ENCODE measurements at places on chromosomes 4 and X.

GRCh38 chr4:38030023-38030422 lies 69.8 kb downstream of the PTTG2 start:
- DNase-seq, result no peak

DNA sequence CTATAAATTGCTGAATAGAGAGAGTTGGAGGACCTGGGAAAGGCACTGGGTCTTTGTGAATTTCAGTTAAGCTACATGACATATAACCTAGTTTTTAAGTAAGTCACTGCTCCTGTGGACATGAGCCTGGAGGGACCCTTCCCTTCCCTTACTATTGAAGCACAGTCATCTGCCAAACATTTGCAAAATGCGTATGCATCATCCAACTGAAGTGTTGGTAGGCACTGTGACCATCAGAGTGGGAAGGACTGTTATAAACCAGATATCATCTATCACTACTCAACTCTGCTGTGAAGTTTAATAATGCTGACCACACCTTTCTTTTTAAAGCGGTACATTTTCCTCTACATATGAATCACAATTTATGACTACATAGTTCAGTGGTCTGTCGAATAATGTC lies 5.2 kb downstream of the GABRA3 start:
- DNase-seq, result no peak

DNA sequence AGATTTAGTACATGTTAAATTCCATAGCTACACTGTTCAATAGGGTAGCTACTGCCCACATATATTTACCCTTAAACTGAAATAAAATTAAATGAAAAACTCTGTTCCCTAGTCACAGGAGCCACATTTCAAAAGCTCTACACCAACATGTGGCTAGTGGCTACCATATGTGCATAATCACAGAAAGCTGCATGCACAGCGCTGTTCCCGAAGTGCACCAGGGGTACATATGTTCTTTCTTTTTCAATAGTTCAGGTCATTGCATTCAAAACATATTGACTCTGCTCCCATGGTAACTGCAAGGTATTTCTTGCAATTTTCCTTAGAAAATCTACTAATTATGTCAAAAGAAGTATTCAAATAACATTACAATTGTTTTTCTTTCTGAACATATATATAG lies 591.2 kb downstream of the PDHA2 start:
- DNase-seq, result no peak

DNA sequence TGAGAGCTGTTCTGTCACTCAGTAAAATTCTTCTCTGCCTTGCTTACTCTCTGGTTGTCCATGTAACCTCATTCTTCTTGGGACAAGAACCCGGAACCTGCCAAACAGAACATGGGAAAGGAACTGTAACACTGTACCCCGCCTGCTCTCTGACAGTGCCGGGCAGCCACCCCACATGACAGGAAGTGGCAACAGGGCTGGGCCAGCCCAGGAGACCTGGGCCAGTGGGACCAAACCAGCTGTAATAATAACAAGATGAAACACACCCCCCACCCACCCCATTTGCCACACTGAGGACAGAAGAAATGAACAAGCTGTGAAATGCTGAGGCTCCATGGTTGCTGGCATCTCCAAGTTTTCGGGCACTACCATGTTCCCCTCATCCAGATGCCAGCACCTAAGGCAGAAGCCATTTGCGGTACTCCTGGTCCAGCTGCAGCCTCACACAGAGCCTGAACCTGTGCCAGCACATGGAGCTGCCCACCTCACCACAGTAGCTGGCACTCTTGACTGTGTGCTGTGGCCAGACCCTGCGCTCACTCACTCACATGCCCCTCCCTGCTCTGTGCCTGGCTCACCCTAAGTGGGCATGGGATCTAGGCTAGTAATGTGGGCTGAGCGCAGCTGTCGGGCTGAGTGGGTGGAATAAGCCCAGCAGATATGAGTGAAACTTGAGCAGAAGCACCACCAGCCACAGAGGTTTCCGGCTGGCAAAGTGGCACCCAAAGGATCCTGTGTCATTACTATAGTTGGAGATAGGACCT lies 126.2 kb upstream of the UGT8 start:
- DNase-seq, result no peak

- DNase-seq, result no peak
Measured at GRCh38 chr4:105182211-105182610, 35.5 kb downstream of the TET2 start.

- DNase-seq, result no peak
Measured at GRCh38 chr4:21901831-21902230, 46.7 kb downstream of the KCNIP4 start.

- no peak for DNase-seq
Measured at GRCh38 chrX:101408532-101408841, 465 bp downstream of the HNRNPH2 start.

GRCh38 chr4:186258216-186258811 lies 7.7 kb upstream of the F11 start:
- DNase-seq, result no peak

- DNase-seq, result no peak
Measured at GRCh38 chr4:184958923-184959210, 59.4 kb upstream of the HELT start.

DNA sequence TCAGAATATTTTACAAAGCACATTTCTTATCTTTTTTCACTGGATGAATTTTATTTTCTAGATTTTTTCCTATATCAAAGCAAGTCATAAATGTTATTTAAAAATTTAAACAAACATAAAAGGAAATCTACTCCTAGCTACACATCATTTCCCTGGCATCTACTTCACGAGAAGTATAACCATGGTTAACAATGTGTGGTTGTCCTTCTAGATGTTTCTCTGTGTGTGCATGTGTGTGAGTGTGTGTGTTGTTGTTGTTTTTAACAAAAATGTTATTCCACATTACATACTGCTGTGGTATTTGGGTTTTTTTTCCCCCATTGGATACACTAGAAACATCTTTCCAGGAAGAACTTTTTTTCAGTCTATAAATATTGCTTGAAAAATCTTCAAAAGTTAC lies 103.1 kb downstream of the CHIC2 start:
- DNase-seq, result no peak

GRCh38 chr4:20456407-20456806 lies 204.7 kb downstream of the SLIT2 start:
- DNase-seq, result no peak

GRCh38 chr4:127849505-127850234 lies 31.0 kb upstream of the PLK4 start:
- no peak for DNase-seq

- peak; percentile 86 for DNase-seq
Measured at GRCh38 chr4:140150886-140151698, 2.9 kb downstream of the MAML3 start.

DNA sequence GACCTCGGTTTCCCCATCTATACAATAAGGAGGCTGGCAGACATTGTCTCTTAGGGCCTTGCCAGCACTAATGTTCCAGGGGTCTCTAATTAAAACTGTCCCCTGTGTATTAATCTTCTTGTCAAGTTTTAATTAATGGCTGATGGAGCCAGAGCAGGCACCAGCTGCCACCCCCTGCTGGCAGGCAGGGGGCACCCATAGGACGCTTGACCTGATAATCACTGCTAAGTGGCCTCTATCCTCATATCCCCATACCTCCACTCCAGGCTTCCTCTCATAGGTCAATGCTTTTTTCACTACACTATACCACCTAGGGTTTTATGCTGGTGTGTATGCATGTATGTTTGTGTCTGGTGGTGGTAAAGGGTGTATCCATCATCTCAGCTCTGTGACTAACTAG lies 89.4 kb downstream of the EFNB1 start:
- no peak for DNase-seq

GRCh38 chr4:48681856-48682255 lies 98.2 kb downstream of the FRYL start:
- DNase-seq, result no peak

DNA sequence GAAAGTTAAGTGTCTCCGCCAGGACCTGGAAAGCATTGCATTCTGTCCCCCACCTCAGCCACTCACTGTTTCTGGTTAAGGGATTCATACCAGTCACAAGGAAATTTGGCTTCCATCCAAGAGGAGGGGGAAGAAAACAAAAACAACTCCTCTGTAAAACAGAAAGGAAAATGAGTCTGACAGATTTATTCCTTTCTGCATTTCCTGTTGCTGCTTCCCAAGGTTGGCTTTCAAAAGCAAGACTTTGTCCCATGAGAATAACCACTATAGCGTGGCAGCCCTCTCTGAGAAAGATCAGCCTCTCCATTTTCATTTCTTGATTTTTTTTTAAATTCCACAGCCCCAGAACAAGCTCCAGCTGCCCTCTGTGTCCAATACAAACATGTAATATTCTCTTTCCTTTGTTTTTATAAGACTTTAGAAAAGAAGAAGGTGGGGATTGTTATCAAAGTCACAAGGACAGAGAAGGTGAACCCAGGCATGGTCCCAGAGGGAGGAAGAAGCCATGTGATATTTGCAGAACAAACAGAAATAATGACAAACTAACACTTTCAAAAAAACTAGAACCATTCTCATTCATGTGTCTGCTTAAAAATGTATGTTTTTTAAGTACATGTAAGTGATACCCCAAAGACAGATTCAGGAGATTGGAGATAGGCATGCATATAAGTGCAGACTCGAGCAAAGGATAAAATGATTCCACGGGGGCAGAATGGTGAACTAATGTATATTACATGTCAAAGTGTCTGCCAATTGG lies 90.7 kb upstream of the DCLK2 start:
- DNase-seq, result no peak

DNA sequence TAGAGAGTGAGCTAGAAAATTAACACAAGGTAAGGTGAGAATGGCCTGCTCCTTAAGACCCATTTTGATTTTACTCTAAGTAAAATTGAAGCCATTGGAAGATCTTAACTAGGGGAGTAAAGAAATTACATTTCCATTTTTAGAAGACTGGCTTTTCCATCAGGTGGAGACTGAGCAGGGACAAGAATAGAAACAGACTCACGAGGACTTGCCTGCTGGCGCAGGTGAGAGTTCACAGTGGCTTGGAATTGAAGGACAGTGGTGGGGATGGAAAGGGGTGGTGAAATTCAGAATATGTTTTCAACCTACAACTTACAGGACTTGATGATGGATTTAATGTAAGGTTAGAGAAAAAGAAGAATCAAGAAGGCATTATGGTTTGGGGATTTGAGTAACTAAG lies 427.4 kb downstream of the INPP4B start:
- no peak for DNase-seq

DNA sequence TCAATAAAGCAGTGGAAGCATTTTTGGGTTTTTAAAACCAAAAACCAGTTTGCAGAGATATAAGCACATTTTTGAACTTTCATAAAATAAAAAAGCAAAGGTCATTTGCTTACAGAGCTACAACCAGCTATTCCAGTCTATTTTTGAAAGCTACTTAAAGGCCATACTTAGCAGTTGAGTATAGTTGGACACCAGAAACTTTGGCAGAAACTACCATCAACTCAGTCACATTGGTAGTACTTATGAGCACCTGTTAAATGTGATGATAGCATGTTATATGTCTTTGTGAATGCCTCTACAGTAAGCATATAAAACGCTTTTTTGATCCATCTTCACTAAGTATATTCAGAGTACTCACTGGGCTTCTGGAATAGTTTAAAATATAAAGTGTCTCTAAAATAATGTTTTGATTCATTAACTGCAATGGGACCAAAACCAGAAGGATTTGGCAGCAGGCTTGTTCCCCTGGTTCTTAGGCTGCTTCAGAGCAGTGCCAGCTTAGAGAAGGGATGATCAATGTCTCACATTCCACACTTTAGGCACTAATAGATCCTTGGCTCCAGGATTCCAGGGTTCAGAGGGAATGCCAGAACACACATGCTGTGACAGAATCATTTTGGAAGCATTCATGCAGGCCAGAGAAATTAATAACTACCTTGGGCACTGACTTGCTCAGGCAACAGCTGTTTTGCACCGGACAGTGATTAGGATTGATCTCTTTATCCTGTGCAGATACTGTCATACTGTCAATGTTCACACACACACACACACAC lies 103.9 kb downstream of the IQCM start:
- no peak for DNase-seq

DNA sequence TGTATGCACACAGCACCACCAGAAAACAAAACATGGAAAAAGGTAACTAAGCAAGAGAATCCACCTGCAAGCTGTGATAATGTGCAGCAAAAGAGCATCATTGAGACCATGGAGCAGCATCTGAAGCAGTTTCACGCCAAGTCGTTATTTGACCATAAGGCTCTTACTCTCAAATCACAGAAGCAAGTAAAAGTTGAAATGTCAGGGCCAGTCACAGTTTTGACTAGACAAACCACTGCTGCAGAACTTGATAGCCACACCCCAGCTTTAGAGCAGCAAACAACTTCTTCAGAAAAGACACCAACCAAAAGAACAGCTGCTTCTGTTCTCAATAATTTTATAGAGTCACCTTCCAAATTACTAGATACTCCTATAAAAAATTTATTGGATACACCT lies 90.2 kb downstream of the TET2 start:
- no peak for DNase-seq

GRCh38 chr4:10803713-10804343 lies 119.3 kb upstream of the CLNK start:
- DNase-seq, result no peak

GRCh38 chr4:169037506-169037905 lies 27.5 kb upstream of the CBR4 start:
- no peak for DNase-seq

- DNase-seq, result no peak
Measured at GRCh38 chr4:102256321-102256720, 89.0 kb downstream of the SLC39A8 start.

DNA sequence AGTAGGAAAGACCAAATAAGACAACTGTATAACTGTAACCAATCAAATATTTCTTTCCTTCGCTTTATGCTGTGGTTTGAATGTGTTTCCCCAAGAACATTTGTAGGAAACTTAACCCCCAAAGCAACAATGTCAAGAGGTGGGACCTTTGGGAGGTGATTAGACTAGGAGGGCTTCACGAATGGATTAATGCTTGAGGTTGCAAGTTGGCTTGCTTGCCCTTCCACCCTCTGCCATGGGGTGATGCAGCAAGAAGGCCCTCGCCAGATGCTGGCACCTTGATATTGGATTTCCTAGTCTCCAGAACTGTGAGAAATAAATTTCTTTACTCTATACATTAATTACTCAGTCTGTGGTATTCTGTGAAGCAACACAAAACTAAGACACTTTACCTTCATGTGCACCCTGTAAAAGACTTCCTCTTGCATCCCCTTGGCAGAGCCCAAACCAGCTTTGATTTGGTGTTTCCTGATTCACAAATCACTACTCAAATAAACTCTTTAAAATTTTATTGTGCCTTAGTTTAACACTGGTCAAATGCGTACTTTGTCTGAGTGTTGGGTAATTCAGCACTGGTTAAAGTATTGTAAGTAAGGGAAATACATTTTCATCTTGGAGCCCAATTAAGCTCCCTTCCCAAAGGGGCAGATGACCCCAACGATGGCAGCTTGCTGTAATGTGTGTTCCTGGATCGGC lies 59.9 kb downstream of the COQ2 start:
- no peak for DNase-seq

- no peak for DNase-seq
Measured at GRCh38 chrX:17860179-17860780, 818 bp downstream of the RAI2 start.

GRCh38 chr4:105674011-105674410 lies 34.5 kb downstream of the INTS12 start:
- DNase-seq, result no peak
